Brain (organoid and tissue), 16 donors: ENCODE measurements at places on chromosomes 2 and 18. TPM values are rescaled to one million over a fixed set of nuclear protein-coding genes. Genes with fewer than 3 reads are reported as not detected.

The APLF gene
- 0.24 TPM for polyA plus RNA-seq

The TNP1 gene
- not detected for polyA plus RNA-seq

The SCN7A gene
- polyA plus RNA-seq = 0.08 TPM

The EGR4 gene
- polyA plus RNA-seq = 0.83 TPM

The BOLL gene
- not detected for polyA plus RNA-seq

The C2orf66 gene
- not detected for polyA plus RNA-seq

The PPP4R3B gene
- polyA plus RNA-seq = 19.9 TPM

The CBLN2 gene
- 12.4 TPM for polyA plus RNA-seq

The PDE6D gene
- polyA plus RNA-seq = 49.8 TPM

The ANO7 gene
- polyA plus RNA-seq = 1.3 TPM

The RAD51AP2 gene
- not detected for polyA plus RNA-seq

The CD8A gene
- 2.7 TPM for polyA plus RNA-seq

The AGXT gene
- 1.1 TPM for polyA plus RNA-seq

The CNNM4 gene
- 6.3 TPM for polyA plus RNA-seq

The CNGA3 gene
- 10.8 TPM for polyA plus RNA-seq

The SLC4A5 gene
- polyA plus RNA-seq = 0.37 TPM

The FOXI3 gene
- polyA plus RNA-seq = 0.29 TPM

The CAPN14 gene
- polyA plus RNA-seq = not detected

The HOXD3 gene
- 1.2 TPM for polyA plus RNA-seq

The GPAT2 gene
- polyA plus RNA-seq = 1.5 TPM

The GPR55 gene
- polyA plus RNA-seq = 0.08 TPM
